ENCODE measurements at places on chromosomes 7 and 10.

DNA sequence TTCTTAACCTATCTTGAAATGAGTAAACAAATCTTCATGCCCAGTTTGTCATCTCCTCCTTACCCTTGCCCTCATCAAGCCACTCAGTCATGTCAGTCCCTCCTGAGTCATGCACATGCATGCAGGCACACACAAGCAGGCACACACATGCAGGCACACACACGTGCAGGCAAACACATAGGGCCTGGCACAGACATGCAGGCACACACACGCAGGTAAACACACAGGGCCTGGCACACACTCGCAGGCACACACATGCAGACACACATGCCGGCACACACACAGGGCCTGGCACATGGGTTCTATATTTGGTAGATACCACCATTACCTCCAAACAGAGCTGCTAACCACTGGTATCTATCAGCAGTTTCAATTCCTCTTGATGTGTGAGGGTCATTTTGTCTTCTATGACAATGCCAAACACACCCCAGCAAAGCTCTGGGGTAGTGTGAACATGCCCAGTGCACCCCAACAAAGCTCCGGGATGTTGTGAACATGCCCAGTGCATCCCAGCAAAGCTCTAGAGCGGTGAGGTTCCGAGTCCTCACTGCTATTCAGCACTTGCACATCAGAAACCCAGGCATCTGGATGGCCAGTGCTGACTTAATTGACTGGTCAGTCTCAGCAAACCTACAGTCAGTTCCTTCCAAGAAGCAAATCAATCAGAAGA, 563.8 kb downstream of the PTPRN2 start:
- peak; percentile 51 for DNase-seq

- no peak for DNase-seq
Observed at GRCh38 chr7:151686016-151686766, 166.5 kb upstream of the RHEB start.

DNA sequence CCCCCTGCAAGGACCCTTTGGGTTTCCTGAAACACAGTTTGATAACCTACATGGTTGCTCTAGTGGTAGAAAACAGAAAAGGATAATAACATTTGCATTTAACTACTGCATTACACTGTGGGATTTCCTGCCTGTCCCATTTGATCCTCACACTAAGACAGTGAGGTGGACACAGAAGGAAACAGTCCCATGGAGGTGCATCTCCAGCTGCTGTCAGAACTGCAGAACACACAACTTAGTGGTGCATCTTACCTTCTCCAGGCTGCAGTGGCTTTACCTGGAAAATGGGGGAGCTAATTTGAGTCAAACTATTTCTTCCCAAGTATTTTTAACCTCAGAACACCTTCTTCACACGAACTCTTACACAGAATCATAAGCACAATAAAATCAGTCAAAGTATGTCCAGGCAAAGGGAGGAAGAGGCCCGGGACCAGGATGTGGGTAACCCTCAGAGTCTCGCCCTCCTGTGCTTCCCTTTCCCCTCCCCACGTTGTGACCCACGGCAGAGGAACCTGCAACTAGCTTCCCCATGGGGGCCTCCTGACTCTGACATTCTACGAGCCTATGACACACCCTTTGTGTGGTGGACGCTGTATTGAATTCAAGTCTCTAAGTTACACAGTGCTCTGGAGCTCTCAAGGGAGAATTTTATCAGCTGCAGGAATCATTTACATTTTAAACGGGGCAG, 33.7 kb downstream of the SCRN1 start:
- DNase-seq: peak; percentile 4

- no peak for DNase-seq
Observed at GRCh38 chr10:5199398-5199797, 2.8 kb downstream of the AKR1C4 start.

DNA sequence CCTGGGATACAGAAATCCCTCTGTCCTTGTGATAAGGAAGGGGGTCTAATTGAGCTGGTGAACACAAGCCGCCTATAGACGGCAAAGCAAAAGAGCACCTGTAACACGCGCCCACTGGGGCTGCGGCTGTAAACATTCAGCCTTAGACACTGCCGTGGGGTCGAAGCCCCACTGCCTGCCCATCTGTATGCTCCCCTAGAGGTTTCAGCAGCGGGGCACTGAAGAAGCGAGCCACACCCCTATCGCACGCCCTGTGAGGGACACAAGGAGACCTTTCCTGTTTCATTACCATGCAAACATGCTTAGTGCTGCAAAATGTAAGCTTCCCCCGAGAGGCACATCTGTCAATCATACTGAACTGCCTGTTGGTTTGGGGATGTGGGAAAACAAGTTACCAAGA, 82.1 kb downstream of the NRP1 start:
- no peak for DNase-seq

- DNase-seq: no peak
Observed at GRCh38 chr7:137172105-137172590, 171.4 kb downstream of the PTN start.

GRCh38 chr10:100065084-100065660, 16.5 kb downstream of the CPN1 start:
- DNase-seq: no peak

All from right atrium auricular region (tissue), 2 donors.